CD4-positive, alpha-beta T cell treated with Interleukin-12 subunit alpha and Interleukin-12 subunit beta, for 1 hour (primary cell): ENCODE measurements at places on chromosomes 4 and X.

GRCh38 chr4:20251031-20251795 lies 492 bp upstream of the SLIT2 start:
- no peak for DNase-seq

GRCh38 chr4:5144384-5144783 lies 93.1 kb downstream of the STK32B start:
- no peak for DNase-seq

DNA sequence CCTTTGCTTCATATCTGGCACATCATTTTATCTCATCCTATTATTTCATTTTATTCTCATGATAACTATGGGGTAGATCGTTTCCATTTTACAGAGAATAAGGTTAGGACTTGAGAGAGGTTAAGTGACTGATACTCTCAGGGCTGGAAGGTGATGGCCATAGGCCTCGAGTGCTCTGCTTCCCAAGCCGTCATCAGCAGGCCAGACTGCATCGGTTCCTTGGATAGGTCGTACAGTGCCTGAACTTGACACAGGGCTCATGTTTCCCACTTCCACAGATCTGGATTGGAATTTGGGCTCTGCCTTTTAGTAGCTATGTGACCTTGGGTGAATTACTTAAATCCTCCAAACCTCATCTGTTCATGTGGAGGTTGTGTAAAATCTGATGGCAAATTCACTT lies 81.4 kb downstream of the TMEM131L start:
- DNase-seq, result no peak

GRCh38 chr4:6245246-6246169 lies 24.1 kb upstream of the WFS1 start:
- DNase-seq, result no peak

- DNase-seq, result peak; percentile 21
Measured at GRCh38 chr4:15755321-15756155, 22.6 kb upstream of the CD38 start.

DNA sequence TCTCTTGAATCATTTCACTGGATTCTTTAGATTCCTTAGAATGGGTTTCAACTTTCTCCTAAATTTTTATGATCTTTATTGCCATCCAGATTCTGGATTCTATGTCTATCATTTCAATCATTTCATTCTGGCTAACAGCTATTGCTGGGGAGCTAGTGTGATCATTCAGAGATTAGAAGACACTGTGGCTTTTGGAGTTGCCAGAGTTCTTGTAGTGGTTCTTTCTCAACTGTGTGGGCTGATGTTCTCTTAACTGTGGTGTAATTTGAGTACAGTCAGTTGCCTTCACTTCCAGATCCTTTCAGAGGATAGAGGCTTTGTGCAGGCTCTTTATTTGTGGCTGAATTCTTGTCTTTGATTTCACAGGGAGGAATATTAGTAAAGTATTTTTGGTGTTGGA lies 12.1 kb upstream of the CSN2 start:
- DNase-seq, result no peak

GRCh38 chr4:74632634-74633033 lies 161.7 kb downstream of the BTC start:
- peak; percentile 39 for DNase-seq

GRCh38 chr4:57214654-57215411 lies 104.6 kb upstream of the IGFBP7 start:
- no peak for DNase-seq

DNA sequence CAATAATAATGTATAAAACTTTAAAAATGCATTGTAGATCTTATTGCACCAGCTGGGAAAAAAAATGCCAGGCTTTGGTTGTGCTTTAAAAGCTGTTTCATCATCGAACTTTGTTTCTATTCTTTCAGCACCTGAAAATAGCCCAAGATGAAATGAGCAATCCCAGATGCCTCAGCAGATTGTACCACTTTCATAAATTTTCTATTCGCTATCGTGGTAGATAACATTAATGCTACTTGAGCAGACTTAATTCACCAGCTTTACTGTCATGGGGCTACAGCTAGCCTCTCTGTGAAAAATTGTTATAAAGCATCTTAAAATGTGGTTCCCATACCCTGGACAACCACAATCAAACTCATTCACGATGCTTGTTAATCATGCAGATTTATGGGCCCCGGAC lies 599.6 kb upstream of the HS3ST1 start:
- no peak for DNase-seq

GRCh38 chr4:180710628-180711337 lies 1532.4 kb upstream of the TENM3 start:
- DNase-seq, result no peak

GRCh38 chr4:71201817-71202576 lies 136.8 kb upstream of the SLC4A4 start:
- no peak for DNase-seq

- DNase-seq, result no peak
Measured at GRCh38 chrX:105282077-105282476, 61.6 kb upstream of the TEX13A start.

DNA sequence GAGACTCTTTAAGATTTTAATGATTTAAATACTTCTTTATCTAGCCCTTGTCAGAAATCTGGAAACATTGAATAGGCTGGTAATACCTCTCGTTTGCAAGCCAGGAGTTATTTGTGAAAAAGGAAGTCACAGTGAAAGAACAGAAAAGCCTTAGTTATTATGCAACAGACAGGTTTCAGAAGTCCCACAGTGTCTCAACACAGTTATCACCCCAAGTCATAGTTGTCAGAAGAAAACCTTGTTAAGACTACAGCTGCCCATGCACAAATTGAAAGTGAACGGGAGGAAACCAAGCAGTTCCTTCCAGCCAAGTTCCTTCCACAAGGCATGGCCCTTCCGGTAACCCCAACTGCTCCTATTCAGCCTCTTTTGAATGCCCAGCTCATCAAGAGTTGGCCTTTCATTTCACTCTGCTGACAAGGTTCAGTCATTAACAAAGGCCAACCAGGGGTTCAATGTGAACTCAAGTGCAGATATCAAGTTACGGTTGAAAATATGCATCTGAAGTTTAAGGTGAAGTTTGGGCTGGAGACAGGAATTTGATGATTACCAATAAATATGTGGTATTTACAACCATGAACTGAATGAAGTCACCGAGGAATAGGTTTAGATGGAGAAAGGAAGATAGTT lies 15.6 kb downstream of the ALPK1 start:
- DNase-seq, result no peak

DNA sequence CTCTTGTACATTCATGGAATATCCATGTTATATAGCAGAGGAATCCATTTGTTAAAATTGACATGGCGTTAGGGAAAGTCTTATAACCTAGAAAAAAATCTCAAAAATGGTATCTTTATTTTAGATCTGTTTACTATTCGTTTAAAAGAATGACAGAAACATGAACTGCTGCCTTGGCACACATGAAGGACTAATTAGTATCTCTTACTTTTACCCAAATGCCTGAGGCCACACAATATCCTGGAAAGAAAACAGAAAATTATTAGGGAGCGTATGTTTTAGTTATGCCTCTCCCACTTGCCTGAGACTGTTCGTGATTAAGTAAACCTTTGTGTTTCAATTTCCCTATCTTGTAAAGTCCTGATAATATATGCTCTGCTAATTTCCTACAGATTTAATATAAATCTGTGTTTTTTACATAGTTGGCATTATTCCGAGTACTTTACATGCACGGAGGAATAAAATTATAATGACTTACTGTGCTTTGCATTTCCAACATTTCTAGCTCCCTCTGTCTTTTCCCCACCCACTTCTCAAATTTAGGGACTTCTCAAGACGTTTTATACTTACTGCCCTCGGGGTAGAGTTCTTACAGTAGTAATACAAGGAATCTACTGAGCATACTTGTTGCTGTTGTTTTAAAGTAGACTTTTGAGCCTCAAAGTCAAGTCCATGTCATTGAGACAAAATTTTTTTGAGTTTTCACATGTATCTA lies 147.3 kb downstream of the VEGFC start:
- no peak for DNase-seq

- no peak for DNase-seq
Measured at GRCh38 chrX:85375333-85375738, 4.1 kb downstream of the POF1B start.

- no peak for DNase-seq
Measured at GRCh38 chrX:17632942-17633341, 104.4 kb upstream of the SCML1 start.

DNA sequence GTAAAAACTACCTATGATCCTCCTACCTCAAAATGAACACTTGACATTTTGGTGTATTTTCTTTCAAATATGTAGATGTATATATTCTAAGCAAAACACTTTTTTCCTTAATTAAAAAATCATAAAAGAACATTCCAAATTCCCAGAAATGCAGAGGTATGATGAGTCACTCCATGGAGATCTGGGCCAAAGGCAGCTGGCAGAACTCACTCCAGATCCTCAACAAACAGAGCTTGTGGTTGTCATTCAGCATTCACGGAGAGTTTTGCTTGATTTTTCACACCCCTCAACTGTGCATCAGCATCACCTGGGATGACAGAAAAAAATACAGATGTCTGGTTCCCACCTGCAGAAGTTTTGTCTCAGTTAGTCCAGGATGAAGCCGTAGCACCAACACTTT lies 144.6 kb downstream of the KIT start:
- DNase-seq, result no peak

- peak; percentile 8 for DNase-seq
Measured at GRCh38 chrX:81174286-81174685, 27.4 kb downstream of the HMGN5 start.

DNA sequence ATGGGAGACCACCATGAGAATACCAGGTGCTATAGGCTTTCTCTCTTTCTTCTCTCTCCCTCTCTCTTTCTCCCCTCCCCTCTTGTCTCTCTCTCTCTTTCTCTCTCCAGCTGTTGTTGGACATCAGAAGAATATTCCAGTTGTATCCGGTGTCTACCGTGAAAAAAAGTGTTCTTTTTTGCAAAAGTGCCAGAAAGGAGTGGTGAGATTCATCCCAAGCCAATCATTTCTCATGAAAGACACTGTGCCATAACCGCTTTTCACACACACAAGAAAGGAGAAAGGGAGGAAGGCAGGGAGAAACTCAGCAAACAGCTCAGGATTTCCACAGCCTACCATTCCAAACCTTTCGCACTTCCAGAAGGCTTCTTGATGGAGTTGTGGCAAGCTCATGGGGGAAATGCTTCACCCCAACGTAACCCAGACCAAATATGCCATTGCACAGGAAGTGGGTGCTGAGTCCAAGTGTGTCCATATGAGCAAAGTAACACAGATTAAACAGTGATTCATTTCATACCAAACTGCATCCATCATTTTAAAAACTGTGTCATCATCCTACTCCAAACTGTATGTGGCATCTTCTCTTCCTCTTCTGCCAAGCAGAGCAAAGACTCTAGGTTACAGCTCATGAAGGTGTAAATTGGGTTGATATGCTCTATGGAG lies 224.0 kb downstream of the APBB2 start:
- no peak for DNase-seq

DNA sequence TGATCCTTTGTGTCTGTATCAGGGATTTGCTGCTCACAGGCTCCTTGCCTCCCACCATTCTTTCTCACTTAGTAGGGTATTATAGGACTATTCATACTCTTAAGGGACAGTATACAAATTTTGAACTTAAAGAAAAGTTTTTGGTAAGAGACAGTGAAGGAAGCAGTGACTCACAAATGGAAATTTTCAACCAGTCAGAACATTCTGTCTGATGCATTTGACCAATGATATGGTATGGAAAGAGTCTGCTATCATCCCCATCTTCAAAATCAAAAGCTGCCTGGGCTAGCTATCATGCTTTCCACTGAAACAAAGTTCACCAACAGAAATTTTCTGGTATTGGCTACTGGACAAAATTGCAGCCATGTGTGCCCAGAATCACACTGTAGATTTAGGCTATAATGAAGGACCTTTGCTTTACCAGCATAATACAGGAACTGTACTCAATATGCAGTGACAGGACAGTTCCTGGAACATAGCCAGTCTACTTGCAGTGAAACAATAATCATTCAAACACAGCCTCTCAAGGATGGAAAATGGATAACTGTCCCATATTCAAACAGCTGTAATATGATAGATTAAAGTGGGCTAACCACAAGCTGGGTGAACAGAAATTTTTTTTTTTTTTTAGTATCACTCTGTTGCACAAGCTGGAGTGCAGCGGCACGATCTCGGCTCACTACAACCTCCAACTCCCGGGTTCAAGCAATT lies 109.0 kb upstream of the ACSL4 start:
- DNase-seq, result no peak

DNA sequence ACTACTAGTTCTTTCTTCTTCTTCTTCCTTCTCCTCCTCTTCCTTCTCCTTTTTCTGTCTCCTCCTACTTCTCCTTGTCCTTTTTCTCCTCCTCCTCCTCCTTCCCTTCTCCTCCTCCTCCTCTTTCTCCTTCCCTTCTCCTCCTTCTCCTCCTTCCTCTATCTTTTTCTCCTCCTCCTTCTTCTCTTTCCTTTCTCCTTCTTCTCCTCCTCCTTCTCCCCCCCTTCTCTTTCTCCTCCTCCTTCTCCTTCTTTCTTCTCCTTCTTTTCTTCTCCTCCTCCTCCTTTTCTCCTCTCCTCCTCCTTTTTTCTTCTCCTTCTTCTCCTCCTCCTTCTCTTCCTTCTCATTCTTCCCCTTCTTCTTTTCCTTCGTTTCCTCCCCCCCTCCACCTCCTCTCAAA lies 21.8 kb upstream of the NAP1L5 start:
- no peak for DNase-seq

- no peak for DNase-seq
Measured at GRCh38 chr4:110487873-110488272, 11.9 kb downstream of the ENPEP start.

DNA sequence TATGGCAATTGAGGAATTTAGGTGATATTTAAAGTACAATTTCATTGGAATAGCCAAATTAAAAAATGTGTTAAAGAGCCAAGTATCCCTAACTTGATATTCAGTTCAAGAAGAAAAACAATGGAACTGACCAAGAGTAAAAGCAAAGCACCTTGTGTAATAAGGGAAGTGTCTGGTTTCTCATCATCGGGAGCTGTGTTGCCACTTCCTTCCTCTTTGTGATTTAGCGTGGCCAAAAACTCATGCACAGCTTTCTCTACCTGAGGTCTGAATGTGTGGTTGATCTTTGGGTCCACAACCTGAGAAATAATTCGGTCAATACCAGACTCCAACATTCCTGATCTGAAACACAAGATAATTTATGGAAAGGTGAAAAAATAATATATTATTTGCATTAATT lies 12.4 kb downstream of the BOD1L1 start:
- no peak for DNase-seq

- DNase-seq, result no peak
Measured at GRCh38 chrX:37383313-37383712, 34.1 kb downstream of the PRRG1 start.
